C1 segment of cervical spinal cord (tissue), 14 donors: ENCODE measurements at places on chromosomes 7 and 10.
A peak's percentile ranks its signal among the peaks of the same experiment; 100 is the strongest.

- DNase-seq = no peak
Observed at GRCh38 chr10:86756511-86757112, at the start of gene BMPR1A. Gene BMPR1A, plus strand, starts transcription at chr10:86756619. Its CDS starts 119,400 bp downstream, at chr10:86876019.

- no peak for DNase-seq
Observed at GRCh38 chr7:103993551-103993950, 4.1 kb upstream of the RELN start.

DNA sequence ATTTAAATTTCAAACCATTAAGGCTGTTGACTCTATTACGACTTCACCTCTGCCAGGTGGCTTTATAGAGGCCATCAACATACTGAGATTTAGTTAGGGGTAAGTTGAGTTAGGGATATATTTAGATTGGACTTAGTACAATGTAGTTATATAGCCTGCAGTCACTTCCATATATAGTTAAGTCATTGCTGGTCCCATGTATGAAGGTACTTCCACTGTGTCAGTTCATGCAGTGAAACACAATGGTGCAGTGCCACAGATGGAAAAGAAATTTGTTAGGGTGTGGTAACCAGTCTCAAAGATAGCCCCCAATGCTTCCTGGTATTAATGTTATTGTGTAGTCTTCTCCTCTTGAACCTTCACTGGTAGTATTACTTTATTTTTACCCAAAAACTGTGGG lies 12.6 kb upstream of the TSPAN13 start:
- DNase-seq = no peak

DNA sequence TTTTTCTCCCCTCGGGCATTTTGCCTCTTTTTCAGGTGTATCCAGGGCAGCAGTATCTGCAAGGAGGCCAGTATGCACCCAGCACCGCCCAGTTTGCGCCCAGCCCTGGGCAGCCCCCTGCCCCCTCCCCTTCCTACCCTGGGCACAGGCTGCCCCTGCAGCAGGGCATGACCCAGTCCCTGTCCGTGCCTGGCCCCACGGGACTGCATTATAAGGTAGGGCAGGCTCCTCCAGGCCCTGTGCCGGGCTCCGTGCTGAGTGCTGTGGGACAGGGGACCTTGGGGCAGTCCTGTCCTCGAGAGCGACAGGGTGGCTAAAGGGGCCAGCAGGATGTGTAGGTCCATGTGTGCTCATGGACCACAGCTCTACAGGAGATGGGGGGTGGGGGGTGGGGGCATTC lies 10.6 kb downstream of the ZMIZ2 start:
- DNase-seq = no peak

DNA sequence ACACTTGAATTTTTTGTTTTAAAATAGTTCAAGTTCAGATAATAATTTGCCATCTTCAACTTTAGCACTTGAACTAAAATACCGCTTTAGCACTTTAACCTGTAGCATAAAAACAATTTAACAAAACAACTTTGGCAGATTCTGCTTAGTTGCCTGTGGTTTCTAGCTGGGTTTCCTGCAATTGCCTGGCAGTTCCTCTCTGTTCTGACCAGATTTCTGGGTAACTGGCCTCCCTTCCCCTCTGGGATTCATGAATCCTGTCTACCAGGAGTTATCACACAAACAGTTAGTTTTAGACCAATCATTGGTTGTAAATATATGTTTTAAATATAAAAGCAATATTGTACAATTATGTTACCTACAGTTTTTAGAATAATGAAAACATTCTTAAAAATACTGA lies 89.8 kb upstream of the HDAC9 start:
- no peak for DNase-seq

DNA sequence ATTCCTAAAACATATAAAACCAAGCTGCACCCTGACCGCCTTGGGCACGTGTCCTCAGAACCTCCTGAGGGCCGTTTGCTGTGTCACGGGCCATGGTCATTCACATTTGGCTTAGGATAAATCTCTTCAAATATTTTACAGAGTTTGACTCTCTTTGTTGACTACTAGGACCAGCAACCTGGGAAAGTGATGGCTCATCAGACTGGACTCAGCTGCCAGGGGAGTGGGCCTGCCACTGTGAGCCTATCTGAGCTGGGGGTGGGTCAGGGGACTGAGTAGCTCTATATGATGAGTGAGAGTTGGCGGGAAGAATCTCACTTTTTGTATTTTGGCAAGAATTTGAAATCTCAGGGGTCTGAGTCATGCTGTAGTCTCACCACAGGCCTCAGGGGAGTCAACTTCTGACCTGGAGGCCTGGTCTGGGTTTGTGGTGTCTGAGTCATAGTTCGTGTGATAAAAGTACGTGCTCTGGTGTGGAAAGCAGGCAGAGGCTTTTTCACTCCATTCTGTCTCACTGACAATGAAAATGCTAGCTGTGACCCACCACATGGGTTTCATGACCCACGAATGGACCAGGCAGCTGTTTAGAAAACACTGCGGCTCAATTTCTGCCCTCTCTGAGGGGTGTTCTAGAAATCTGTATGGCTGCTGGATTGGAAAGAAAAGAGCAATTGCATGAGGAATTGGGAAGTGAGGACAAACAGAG lies 4.2 kb upstream of the UPP1 start:
- no peak for DNase-seq

DNA sequence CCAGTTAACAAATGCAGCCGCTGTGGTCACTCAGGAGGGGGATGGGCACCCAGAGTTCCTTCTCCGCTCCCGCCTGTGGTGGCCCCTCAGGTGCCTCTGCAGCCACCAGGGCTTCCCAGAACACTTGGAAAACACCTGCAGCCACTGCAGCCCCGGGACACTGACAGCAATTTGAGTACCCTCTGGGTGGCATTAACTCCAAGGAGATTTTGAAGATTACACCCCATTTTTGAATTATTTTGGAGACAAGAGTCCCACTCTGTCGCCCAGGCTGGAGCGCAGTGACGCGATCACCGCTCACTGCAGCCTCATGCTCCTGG lies 32.2 kb downstream of the IL15RA start:
- DNase-seq = peak; percentile 28

DNA sequence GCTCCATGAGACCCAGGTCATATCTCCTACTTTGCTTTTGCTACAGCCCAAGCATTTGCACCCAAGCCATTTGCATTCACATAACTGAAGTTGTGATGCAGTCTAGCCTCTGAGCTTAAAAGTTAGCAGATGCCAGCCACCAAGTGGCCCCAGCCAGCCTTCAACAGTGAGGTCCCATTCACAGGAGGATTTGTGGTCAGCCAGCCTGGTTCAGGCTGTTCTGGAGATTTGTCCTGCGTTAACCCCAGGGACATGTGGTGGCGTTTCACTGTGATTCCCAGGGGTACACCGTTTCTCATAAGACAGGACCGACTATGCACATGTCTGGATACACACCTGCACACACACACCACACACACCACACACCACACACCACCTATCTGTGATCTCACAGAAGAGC lies 51.2 kb downstream of the GPR26 start:
- DNase-seq = no peak

DNA sequence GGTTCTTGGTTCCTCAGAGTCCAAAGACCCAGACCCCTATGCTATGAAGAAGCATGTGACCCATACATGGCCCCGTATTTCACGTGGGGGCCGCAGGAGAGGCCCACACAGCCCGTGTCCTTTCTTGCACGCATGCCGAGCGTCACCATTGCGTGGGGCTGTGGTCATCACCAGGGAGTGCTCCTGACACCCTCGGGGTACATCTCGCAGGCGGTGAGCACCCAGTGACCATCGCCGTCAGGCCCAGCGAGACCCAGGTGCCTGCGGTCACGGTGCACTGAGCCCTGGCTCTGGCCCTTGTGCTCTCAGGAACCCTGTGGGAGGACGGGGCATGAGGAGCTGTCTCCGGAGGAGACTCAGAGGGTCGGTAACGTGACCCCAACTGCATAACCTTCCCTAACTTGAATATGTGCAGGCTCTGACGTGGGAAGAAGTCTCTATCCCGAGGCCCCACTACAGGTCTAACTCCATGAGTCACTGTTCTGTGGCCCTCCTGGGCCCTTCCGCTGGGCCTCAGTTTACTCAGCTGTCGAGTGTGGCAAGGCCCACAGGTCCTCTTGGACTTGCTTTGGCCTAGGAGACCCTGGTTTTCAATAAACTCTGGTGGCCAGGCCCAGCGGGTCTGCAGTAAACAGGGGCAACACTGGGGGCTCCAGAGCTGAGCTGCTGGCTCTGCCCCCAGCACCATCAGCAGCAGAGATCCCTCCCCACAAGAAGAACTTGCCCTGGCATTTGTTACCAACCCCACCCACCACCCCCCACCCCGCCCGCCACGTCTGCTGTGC lies 503.9 kb downstream of the PTPRN2 start:
- no peak for DNase-seq

DNA sequence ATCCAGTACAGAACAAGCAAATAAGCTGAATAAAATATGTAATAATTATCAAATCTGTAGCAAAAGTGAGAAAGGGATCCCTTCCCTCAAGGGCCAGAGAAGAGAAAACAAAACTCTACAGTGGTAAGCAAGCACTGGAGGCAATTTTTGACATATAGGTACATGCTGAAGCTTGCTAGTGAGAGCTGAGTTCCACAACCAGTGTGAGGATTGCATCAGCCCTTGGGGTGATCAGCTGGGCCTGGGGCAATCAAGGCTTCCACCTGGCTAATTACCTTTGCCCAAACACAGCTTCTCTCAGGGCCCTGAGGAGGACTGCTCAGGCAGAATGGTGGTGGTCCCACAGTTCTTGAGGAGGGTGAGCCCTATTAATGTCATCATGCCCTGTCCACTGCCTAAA lies 134.4 kb upstream of the DLX6 start:
- no peak for DNase-seq

GRCh38 chr10:30645340-30645827 lies 15.8 kb upstream of the LYZL2 start:
- DNase-seq = peak; percentile 15

DNA sequence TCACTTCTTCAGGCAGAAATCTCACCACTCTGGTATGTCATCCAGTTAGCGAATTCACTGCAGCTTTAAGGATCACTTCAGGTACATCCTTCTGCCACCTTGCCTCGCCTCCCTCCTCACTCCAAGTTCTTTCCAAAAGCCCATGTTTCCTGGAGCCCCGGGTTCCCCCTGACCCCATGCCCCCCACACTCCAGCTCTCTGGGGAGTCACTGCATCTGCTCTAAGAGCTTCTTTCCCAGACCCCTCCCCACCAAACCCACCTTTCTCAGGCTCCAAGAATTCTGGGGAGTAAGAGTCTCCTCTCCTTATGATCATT lies 969.5 kb upstream of the ZNF722 start:
- no peak for DNase-seq

DNA sequence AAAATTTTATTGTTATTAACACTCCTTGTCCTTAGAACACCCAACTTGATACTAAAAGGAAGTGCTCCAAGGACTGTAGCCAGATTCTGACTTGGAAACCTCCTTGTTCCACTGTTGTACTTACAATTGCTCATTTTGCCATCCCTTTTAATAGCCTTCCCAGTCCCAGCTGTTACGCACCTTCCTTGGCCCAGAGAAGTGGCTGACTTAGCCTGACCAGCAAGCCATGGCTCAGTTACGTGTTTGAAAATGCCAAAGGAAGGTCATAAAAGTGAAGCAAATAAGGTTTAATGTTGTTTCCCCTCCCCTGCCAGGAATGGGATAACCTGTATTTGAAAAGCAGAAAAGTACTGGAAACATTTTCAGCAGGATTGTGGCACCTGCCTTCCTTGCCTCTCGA lies 3.7 kb upstream of the ANKRD1 start:
- DNase-seq = no peak

GRCh38 chr7:74503061-74503460 lies 49.4 kb downstream of the GTF2IRD1 start:
- no peak for DNase-seq

GRCh38 chr10:48506147-48506917 lies 98.5 kb downstream of the ARHGAP22 start:
- DNase-seq = no peak

DNA sequence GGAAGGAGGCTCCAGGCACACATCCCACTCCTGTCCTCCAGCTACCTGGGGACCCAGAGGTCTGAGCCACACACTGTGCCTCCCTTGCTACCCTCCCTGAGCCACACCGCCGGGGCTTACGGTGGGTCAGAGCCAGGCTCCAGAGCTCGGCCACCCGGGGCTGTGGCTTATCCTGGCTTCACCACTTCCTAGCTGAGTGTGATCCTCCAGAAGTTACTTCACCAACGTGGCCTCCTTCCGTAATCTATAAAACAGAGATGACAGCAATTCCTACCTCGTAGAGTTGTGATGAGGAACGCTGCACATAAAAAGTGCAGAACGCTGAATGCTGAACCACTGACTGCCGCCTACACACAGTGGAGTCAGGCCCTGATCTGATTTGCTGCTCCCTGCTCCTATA lies 285.0 kb downstream of the PRPF18 start:
- no peak for DNase-seq

- DNase-seq = peak; percentile 81
Observed at GRCh38 chr10:101032637-101033224, 1.7 kb downstream of the SFXN3 start.

GRCh38 chr10:44863344-44864047 lies 47.6 kb upstream of the TMEM72 start:
- no peak for DNase-seq

DNA sequence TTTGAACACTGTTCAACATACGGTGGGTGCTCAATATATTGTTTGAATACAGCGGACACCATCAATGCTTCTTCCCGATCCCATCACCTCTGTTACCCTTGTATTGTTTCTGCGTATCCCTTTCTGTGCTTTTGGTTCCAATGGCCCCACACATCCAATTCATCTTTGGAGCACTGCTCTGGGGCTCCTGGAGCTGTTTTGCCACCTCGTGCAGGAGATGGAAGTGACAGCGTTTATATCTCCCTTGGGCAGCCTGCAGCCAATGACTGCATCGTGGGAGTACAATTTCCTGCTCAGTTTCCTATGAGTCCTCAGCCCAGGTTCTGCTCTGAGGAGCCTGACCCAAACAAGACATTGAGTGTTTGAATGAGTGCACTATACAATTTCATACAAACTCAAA lies 50.2 kb upstream of the PIK3CG start:
- no peak for DNase-seq

GRCh38 chr7:99359465-99360154 lies 14.9 kb upstream of the ARPC1B start:
- DNase-seq = no peak
